ENCODE measurements at places on chromosomes 2 and 18.

DNA sequence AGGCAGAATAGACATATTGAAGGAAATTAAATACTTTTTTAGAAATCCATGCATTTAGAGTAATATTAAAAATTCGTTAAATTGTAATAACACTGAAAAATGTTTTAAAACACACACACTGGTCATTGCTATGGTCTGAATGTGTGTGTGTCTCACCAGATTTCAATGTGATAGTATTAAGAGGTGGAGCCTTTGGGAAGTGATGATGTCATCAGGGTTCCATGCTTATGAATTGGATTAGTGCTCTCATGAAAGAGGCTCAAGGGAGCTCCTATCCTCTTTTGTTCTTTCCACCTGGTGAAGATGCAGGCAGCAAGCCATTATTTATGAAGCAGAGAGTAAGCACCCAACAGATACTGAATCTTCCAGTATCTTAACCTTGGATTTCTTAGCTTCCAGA, 441.8 kb downstream of the CDH2 start:
- no peak for DNase-seq

- DNase-seq = no peak
These were observed 77.7 kb downstream of the MEMO1 start for GRCh38 chr2:31933066-31933465.

DNA sequence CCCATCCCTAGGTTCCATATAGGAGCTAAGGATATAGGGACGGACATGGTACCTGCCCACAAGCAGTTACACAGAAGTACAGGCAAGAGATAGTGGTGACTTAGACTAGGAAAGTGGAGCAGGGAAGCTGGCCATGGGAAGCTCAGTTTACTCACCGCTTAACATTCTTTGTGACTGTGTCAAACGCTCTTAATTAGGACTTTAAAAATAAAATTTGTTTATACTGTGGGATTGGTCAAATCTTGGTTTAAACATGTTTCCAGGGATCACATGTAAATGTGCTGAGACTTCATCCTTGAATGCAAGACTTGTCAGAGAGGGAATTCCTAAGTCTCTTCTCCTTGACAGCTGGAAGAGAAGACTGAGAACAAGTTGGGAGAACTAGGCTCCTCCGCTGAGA, 107.3 kb downstream of the MTCL1 start:
- DNase-seq = peak; percentile 46

DNA sequence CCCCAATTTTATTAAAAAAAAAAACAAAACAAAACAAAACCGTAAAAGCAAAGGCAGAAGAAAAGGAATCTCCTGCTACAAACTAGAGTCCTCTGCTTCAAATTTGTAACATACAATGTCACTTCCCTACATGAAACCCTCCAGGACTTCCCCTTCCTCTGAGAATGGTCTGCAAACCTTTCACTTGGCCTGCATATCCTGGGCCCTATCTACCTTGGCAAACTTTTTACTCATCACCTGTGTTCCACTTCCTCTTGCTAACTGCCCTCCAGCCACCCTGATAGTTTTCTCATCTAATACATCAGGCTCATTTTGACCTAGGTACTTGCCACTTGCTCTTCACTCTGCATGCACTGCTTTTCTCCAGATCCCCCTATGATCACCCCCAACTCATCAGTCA, 255.5 kb downstream of the ETAA1 start:
- DNase-seq = no peak

GRCh38 chr2:173631127-173631460, 276.4 kb downstream of the CDCA7 start:
- DNase-seq = no peak

DNA sequence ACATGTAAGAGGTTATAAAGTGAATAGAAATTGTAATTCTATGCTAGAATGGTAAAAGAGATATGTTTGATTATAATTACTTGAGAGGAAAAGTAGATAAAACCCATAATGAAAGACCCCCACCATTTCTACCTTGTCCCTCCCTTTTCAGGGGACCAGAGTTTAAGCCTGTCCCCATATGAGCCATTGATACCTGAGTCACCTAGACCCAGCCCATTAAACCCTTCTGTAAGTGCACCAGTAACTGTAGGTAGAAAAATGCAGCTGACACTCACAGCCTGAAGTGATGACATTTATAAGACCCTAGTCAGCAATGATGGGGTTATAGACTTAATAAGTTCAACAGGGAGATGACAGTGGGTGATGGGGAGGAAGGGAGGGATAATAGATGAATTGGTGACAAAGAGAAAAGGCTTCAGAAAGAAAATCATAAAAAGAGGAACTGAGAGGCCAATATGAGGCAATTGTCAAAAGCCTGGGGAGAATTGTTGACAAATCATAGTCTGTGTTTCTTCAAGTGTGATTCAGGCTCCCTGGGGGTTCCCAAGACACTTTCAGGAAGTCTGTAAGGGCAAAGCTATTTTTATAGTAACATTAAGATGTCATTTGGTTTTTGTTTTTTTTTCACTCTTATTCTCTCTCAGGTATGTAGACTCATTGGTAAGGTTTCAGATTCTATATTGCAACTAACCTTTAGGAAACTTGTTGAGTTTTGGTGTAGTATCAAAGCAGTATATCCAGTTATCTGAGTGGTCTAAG, 544.2 kb downstream of the SATB2 start:
- DNase-seq = no peak

DNA sequence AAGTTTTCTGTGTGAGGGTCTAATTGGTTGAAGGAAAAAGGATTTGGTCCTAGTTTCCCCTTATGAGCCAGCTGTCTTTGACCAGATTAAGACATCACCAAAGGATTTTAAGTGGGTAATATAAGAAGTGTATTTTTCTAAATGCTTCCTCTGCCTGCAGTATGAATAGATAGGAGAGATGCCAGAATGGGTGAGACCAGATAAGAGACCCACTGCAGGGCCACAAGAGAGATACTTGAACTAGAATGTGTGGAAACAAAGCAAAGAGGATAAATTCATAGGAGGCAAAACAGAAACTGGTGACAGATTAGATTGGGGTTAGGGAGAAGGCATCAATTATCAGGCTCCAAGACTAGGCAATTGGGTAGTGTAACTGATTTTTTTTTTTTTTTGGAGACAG, 1.1 kb upstream of the HDHD2 start:
- DNase-seq = no peak

DNA sequence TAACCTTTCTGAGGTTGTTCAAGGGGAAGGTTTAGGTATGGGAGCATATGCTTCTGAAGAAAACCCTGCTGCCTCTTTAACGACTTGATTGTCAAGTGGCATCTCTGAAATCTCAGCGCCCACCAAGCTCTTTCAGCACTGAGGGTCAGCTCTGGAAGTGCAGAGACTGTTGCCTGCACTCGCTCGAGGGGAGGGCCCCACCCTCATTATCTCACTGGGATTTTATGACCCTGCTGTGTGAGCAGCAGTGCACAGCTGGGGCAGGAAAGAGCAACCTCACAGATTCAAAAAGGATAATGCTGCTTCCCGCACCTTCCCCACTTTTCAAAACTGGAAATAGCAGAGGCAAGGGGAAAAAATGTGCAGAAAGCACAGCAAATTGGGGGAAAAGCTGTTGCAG, 56.9 kb upstream of the SPRED2 start:
- no peak for DNase-seq

DNA sequence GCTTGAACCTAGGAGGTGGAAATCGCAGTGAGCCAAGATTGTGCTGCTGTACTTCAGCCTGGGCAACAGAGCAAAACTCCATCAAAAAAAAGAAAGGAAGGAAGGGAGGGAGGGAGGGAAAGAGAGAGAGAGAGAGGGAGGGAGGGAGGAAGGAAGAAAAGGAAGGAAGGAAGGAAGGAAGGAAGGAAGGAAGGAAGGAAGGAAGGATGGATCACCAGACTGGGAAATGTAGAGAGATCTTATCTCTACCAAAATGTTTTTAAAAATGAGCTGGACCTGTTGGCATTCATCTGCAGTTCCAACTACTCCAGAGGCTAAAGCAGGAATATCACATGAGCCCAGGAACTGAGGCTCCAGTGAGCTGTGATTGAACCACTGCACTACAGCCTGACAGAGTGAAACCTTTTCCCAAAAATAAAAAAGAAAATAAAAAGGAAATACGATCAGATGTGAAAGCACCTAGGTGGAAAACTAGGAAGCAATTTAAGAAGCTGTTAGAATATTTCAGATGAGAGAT, 239.4 kb downstream of the CDH7 start:
- no peak for DNase-seq

- no peak for DNase-seq
These were observed 133.9 kb upstream of the FSHR start for GRCh38 chr2:49288113-49288705.

- DNase-seq = no peak
These were observed 166.2 kb downstream of the TGIF1 start for GRCh38 chr18:3616142-3616541.

DNA sequence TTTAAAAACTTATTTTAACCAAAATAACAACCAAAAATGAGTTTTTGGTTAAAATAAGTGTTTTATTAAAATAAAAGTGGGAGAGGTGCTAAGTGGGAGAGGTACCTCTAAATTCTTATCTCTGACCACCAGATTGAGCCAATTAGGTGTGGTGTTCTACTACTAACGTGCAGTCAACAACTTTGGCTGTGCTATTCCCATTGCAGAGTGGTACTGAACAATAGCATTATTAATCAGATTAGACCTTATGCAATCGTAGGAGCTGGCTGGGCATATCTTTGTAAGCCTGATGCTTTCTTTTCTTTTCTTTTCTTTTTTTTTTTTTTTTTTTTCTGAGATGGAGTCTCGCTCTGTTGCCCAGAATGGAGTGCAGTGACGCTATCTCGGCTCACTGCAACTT, 38.9 kb downstream of the RAB27B start:
- no peak for DNase-seq

DNA sequence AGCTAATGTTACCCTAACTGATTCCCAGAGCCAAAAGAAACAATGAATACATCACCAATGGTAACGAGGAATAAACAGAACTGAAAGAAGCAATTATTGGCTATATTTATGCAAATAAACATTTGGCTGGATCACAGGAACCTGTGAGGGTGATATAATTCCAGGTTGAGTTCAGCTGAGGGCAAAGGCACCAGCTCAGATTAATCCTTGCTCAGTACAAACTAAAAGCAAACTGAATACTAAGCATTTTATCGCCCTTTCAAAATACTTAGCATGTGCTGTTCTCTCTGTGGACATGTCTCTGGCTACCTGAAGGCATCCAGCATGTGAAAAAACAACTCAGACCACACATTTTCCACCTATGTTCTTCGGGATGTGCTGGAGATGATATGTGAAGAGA, 791.7 kb downstream of the METTL4 start:
- no peak for DNase-seq

- no peak for DNase-seq
These were observed 7.3 kb downstream of the NBEAL1 start for GRCh38 chr2:203021991-203022390.

DNA sequence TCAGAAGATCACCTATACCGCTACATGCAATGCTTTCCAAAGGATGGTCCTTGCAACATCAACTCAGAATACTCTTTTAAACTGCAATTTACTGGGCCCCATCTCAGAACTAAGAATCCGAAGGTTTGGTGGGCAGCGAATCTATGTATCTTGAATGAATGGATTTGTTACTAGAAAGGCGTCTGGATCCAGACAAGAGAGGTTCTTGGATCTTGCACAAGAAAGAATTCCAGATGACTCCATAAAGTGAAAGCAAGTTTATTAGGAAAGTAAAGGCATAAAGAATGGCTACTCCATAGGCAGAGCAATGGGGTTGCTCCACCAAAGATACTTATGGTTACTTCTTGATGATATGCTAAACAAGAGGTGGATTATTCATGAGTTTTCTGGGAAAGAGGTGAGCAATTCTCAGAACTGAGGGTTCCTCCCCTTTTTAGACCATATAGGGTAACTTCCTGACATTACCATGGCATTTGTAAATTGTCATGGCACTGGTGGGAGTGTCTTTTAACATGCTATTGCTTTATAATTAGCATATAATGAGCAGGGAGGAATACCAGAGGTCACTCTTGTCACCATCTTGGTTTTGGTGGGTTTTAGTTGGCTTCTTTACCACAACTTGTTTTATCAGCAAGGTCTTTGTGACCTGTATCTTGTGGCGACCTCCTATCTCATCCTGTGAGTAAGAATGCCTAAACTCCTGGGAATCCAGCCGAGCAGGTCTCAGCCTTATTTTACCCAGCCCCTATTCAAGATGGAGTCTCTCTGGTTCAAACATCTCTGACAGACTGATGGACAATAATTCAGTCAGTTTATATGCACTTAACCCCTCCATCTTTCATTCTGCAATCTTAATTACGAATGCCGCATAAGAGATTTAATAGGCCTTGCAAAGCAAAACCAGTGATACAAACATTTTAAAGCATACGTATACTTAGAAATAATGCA, 7.5 kb upstream of the RMDN2 start:
- no peak for DNase-seq

GRCh38 chr2:234363011-234363487, 133.8 kb downstream of the ARL4C start:
- no peak for DNase-seq

DNA sequence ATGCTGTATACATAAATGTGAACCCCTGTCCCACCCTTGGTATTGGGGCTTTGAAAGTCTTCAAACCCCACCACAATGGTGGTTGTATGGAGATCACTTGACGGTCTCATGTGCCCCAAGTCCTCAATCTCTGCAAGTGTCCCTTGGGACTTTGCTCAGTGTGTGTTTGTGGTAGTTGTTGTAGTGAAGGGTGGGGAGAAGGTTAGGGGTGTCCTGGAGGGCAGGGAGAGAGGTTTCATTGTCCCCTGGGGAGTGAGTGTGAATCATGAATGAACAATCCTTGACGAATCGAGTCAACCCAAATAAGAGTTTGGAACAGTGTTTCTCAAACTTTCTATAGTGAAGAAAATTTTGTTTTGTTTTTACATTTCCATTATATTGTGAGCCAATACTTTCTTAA, 28.1 kb downstream of the COL4A3 start:
- DNase-seq = no peak

DNA sequence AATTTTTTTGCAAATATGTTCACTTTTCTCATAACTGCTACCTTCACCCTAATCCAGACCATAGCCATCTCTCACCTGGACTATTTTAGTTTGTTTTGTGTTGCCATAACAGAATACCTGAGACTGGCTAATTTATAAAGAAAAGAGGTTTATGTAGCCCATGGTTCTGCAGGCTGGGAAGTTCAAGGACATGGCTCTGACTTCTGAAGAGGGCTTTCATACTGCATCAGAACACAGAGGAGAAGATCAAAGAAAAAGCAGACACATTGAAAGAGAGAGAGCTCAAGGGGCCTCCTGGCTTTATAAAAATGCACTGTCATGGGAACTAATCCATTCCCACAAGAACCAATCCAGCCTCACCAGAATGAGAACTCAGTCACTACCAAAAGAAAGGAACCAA, 25.0 kb upstream of the DDX18 start:
- no peak for DNase-seq

- DNase-seq = no peak
These were observed 24.7 kb upstream of the MBP start for GRCh38 chr18:77157312-77157711.
